Aortic smooth muscle cell (primary cell): ENCODE measurements at places on chromosomes 16 and 17. TPM values are rescaled to one million over a fixed set of nuclear protein-coding genes. Genes with fewer than 3 reads are reported as not detected.

KRT24 gene
- not detected in 2 replicates for total RNA-seq

ATP2A1 gene
- under 0.01 and 0.12 TPM in 2 replicates for total RNA-seq

CMTM1 gene
- 1.4 and 1.6 TPM in 2 replicates for total RNA-seq

VPS35L gene
- 40.3 and 50.6 TPM in 2 replicates for total RNA-seq

CTRB1 gene
- not detected in 2 replicates for total RNA-seq

NXN gene
- total RNA-seq: 2.0 and 5.7 TPM in 2 replicates

NACA2 gene
- total RNA-seq: not detected in 2 replicates

MYH1 gene
- not detected in 2 replicates for total RNA-seq

CES3 gene
- total RNA-seq: 0.13 and 0.56 TPM in 2 replicates
